AML-193 (cell line): ENCODE measurements at places on chromosomes 6 and 20.

GRCh38 chr20:53595018-53595378, 1.4 kb upstream of the ZNF217 start:
- DNase-seq: no peak

GRCh38 chr6:24658573-24659560, 7.8 kb downstream of the TDP2 start:
- DNase-seq: no peak

- DNase-seq: no peak
Observed at GRCh38 chr20:19970256-19970765, 46.9 kb upstream of the NAA20 start.

DNA sequence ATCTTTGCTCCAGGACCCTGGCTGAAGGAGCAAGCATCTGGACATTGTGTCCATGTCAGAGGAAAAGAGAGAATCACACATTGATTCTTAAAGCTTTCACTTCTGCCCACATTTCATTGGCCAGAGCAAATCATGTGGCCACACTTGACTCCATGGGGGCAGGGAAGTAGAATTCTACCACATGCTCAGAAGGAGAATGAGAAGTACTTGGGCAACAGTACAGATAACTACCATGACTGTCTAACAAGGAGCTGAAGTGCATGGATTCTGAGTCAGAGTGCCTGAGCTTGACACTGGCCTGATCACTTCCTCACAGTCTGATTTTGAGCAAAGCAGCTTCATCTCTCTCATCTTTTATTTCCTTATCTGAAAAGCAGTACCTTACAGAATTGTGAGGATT, 38.6 kb downstream of the GHRH start:
- DNase-seq: peak; percentile 86

- DNase-seq: no peak
Observed at GRCh38 chr20:33837096-33837830, 26.1 kb downstream of the CHMP4B start.

DNA sequence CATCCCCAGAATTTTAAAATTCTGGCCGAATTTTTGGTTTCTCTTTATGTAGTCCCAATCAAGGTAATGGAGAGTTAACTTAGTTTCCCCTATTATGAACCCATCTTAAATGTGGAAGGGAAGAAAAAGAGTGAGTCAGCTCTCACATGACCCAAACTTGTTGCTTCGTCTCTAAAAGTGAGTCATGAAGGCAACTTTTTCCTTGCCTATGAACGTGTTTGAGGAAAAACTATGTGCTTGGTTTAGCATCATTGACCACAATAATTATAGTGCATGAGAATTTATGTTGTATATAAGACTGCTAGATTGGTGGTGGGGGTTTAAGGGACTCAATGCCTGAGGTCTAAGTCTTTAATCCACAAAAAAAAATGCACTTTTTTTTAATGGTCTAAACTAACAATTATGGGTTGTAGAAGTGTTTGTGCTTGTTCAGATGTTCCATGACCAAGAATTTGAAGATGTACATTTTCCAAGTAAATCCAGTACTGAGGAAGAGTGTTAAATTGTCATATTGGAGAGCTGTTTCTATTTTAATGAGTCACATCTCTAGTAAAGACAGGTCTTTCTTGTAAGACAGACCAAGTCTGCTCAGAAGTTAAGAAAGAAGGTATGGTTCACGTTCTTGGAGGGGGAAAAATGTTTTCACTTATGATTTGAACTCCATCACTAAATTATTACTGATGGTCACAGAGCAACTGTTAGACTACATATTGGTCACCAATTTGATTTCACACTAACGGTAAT, 409.9 kb upstream of the MARCKS start:
- DNase-seq: peak; percentile 83

- DNase-seq: no peak
Observed at GRCh38 chr6:136317971-136318370, 28.3 kb upstream of the BCLAF1 start.

DNA sequence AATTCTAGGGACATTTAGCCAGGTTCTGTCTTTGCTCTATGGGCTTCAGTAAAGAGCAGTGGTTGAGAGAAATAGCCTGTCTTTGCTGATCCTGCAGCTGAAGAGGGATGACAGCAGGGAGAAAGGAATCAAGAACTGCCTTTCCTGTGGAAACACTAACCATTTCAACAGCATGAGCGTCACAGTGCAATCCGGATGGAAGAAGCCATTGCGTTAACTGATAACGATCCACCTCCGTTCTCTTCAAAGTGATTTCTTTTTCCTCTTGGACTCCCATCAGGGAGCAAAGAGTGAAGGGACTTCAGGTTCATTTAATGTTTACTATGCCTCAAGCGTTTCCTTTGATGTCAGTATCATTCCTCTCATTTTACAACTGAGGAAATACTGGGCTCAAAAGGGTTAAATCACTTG, 35.2 kb upstream of the EEF1E1 start:
- DNase-seq: no peak

DNA sequence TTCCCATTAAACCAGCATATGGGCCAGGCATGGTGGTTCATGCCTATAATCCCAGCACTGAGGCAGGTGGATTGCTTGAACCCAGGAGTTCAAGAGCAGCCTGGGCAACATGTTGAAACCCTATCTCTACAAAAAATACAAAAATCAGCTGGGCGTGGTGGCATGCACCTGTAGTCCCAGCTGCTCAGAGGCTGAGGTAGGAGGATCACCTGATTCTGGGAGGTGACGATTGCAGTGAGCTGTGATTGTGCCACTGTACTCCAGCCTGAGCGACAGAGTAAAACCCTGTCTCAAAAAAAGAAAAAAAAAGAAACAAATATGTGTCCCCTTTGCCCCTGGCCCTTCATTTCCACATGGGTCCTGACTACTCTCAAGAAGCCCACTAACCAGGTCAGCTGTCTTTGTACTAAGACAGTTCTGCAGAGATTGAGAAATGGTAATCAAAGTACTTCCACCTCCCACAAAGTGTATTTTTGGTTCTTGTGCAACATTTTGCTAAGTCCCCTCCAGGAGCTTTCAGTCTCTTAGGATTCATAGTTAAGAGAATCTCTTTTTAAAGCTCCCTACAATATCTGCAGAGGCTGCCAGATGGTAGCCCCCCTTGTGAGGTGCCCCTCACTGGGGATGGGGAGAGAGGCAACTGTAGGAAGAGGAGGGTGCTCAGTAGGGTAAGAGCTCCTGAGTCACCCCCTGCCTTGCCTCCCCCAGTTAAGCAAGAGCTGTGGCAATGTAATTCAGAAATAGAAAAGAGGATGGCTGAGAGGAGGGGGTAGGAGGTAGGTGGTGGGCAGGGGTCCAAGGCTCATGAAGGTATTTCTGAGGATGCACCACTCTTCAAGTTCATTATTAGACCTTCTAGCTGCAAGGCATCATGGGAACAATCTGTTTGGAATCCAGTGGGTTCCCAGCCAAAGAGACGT, 16.5 kb upstream of the WFDC2 start:
- no peak for DNase-seq

GRCh38 chr6:5894357-5894756, 112.4 kb downstream of the NRN1 start:
- no peak for DNase-seq

- DNase-seq: no peak
Observed at GRCh38 chr20:11965602-11966001, 47.9 kb downstream of the BTBD3 start.

DNA sequence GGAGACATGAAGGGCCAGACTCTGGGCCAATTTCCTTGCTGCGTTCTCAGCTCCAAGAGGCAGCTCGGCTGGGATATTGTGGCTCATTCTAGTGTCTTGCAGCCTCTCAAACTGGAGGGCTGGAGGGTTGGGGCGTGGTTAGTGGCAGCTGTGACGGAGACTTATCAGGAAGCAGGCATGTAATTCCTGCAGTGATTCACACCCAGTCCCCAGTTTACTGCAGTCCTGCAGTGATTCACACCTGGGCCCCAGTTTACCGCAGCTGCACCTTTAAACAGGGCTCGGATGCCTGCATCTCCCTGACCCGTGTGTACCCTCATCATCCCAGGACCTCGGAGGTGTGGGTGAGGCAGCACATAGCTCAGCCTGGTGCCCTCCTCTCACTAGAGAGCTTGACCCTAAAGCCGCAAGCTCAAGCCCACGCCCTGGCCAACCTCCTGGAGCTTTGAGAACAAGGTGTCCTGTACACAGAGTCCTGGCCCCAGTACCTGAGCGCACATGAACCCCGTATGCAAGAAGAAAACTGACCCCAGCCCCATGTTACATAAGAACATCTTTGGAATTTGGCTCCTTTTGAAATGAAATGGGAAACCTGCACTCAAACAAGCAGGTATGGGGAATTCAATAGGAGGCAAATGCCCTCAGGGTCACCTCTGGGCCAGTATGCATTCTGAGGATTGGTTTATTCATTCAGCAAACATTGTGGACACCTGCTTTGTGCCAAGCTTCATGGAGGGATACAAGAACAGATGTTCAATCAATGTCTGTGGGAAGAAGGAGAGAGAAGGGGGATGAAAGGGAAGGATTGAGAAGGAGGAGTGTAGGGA, 55.3 kb upstream of the FAM83D start:
- DNase-seq: no peak

GRCh38 chr6:55569638-55570037, 9.4 kb downstream of the HMGCLL1 start:
- DNase-seq: no peak

GRCh38 chr20:61521687-61522420, 269.8 kb downstream of the CDH4 start:
- DNase-seq: no peak

- DNase-seq: no peak
Observed at GRCh38 chr6:73702444-73702843, 6.4 kb downstream of the CD109 start.

DNA sequence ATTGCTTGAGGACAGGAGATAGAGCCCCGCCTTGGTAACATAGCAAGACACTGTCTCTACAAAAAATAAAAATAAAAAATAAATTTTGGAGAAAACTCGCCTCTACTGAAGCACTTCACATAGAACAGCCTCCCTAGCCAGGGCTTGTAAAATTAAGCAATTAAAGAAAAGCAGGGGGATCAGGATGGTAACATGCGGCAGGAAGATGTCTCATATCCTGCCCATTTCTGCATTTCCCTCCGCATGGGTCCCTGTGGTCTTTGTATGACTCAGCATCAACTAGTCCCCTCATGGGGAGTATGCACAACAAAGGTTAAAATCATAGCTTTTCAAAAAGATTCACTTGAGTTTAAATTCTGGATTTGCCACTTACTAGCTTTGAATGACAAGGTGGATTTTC, 379.0 kb downstream of the EPHA7 start:
- DNase-seq: peak; percentile 77

- no peak for DNase-seq
Observed at GRCh38 chr6:79230149-79230548, 4.3 kb downstream of the HMGN3 start.
